ENCODE measurements at places on chromosomes 7 and 10.

DNA sequence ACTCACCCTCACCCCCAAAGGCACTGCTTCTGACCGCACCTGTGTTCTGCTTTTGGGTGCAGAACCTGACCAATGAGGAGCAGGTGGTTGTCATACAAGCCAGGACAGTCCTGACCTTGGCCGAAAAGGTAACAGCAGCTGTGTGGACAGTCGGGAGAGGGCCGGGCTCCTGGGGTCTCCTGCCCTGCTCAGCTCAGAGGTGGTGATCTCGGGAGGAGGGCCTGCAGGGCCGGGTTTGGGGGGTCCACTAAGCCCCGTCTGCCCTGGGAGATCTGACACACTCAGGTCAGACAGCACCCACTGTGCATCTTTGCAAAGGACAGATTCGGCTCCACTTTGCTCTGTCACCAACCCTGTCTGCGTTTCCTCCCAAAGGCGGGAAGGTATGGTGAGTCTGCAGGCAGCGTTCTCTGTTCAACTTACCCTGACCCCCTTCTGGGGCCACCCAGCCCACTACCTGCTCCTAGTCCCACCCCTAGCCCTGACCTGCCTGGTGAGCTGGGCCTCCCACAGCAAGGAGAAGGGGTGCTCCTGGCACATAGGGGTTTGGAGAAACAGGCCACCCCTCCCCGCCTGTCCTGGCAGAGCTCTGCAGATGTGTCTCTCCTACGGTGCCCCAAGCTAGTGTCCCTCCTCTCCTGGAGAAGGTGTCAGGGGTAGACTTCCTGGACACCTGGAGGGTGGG lies 33.7 kb upstream of the DPYSL4 start:
- DNase-seq = no peak

DNA sequence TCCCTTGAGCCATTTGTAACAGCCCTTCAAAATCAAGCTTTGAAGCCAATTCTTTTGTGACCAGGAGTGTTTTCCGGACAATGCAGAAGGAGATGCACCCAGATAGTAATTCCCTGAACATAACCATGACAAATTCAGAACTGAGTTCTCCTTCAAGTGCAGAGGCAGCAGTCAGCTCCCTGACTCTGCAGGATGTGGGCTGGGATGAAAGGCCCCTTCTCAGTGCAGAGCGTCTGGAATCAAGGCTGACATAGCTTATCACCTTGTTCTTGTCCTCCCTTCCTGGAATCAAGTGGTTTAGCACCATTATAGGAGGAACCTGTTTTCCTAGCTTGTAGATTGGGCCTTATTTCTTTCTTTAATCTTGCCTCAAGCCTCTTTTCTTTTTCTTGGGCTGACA lies 143.4 kb downstream of the SORCS3 start:
- DNase-seq = no peak

GRCh38 chr10:70908406-70909296 lies 20.3 kb upstream of the PCBD1 start:
- DNase-seq = no peak

- no peak for DNase-seq
Measured at GRCh38 chr10:129059977-129060376, 407.1 kb upstream of the MGMT start.

- no peak for DNase-seq
Measured at GRCh38 chr7:30423788-30424505, 54.6 kb downstream of the NOD1 start.

DNA sequence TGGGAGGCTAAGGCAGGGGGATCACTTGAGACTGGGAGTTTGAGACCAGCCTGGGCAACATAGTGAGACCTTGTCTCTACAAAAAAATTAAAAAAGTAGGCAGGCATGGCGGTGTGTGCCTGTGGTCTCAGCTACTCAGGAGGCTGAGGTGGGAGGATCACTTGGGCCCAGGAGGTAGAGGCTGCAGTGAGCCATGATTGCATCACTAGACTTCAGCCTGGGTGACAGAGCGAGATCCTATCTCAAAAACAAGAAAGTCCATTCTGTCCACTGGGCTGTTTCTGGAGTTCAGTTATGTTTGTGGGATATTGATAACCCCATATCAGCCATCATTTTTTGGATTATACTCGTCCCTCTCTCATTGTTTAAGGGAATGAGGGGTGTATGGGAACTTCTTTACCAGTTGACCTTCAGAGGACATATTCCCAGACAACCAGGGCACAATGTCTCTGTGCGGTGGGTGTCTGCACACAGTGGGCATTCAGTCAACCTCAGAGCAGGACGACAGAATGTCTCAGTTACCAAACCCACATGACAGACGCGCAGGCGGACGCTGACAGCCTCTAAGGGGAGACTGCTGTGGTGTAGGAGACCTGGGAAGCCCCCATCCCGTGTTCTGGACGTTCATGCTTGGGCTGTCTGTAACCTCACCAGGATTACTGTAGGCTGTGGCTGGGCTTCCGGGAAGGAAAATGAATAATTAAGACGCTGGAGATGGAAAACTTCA lies 69.4 kb downstream of the CARD11 start:
- DNase-seq = no peak

- DNase-seq = no peak
Measured at GRCh38 chr10:27513451-27514191, 9.5 kb downstream of the RAB18 start.

DNA sequence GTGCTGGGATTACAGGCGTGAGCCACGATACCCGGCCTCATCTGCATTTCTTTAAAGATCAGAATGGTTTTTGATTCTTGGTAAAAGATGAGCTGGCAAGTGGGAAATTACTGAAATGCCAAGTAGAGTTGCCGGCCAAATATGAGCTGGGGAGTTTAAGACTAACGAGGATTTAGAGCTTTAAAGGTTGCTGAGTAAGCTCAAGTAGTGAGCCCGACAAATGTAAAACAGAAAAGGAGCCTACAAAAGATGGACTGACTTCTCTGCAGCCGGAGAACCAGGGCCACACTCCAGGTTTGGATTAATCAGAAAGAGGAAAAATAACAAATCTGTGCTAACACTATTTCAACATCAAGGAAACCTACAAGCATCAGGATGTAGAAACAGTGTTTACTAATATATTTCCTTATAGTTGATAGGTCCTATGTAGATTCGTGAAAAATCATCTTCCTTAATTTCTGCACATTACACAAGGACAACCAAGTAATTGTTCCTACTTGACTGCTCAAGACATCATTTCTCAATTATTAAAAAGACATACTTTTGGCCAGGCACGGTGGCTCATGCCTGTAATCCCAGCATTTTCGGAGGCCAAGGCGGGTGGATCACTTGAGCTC lies 49.6 kb downstream of the MPP7 start:
- DNase-seq = peak; percentile 16

- no peak for DNase-seq
Measured at GRCh38 chr7:22730921-22731654, 4.1 kb downstream of the IL6 start.

- no peak for DNase-seq
Measured at GRCh38 chr10:69088471-69088769, 517 bp downstream of the SRGN start.

DNA sequence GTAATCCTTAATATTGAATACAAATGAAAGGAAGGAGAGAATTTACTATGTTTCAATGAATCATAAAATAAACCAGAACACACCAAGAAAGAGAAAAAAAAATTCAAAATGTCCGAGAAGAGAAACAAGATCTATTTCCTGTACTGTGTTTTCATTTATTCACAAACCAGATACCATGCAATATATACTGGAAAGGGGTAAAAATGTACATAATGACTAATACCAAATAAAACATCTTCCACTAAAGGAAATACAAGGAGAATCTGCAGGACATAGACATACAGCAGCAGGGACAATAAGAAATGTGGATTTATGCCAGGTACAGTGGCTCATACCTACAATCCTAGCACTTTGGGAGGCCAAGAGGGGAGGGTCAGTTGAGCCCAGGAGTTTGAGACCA lies 24.3 kb upstream of the TMEM26 start:
- DNase-seq = no peak

DNA sequence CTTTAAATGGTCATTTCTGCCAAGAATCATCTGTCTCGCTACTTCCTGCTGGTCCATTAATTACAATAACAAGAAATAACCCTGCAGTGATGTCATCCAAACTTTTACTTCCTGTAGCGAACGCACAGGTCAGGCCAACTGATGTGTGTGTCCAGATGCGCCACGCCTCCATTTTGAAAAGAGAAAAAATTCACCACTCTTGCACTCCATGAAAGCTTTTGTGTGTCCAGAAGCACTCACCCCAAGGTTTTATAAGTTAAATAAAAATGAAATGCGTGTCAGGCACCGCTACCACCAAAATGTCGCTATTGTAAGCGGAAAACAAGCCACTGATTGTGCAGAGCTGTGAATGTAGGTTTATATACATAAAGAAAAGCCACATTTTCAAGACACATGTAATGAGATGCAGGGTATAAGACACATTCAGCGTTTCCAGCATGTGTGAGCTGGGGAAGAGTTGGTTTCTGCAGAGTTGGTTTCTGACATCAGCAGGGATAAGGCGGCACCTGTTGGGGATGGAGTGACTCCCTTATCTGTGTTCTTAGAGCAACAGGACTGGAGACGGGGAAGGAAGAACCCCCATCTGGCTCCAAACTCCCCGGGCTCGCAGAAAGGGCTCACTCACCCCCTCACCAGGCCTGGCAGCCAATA lies 83.3 kb downstream of the CTBP2 start:
- no peak for DNase-seq

DNA sequence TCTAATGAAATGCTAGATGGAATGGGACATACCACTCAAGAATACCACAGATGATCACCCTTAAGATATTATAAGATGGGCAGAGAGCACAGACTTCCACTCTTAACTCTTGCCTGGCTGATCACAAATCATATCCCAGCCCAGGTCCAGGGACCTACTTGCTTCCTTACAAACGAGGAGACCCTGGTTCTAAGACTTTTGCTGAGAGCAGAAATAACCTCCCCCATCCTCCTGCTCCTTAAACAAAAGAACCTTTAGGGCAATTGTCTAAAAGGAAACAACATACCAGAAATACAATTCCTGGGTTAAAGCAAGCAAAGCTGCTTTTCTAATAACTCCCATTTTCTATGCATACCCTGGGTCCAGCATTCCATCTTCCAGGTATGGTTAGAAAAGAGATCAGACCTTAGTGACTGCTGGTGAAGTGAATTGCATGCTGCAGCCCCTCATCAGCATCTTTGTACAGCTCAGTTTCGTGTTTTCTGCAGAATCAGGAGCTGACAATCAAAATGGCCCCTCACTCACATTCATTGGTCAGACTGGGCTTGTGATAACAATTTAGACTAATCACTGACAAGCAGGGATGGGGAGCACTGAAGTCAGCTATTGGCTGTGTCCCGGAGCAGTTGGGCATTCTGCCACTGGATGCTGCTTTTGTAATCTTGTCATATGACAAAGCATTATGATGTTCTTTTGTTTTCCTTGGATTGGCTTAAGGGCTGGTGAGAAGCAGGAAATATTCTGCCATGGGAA lies 14.6 kb downstream of the IFIT3 start:
- DNase-seq = peak; percentile 74

DNA sequence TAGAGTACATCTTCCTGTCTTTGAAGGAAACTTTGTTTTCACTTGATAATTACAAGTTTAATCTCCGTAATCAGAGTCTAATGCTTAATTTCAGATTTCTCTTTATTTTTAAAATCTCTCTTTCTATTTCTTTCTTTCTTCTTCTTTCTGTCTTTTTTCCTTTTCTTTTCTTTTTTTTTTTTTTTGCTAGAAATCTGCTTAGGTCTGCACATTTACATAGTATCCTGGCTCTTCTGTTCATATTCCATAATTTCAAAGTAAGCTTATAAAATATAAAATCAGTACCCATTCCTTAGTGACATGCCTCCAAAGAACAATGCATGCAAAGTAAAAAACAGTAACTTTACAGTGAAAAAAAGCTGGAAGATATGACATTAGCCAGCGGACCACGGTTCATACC lies 601.7 kb upstream of the VSTM2A start:
- no peak for DNase-seq

GRCh38 chr7:94907811-94908322 lies 473 bp downstream of the PPP1R9A start:
- no peak for DNase-seq

DNA sequence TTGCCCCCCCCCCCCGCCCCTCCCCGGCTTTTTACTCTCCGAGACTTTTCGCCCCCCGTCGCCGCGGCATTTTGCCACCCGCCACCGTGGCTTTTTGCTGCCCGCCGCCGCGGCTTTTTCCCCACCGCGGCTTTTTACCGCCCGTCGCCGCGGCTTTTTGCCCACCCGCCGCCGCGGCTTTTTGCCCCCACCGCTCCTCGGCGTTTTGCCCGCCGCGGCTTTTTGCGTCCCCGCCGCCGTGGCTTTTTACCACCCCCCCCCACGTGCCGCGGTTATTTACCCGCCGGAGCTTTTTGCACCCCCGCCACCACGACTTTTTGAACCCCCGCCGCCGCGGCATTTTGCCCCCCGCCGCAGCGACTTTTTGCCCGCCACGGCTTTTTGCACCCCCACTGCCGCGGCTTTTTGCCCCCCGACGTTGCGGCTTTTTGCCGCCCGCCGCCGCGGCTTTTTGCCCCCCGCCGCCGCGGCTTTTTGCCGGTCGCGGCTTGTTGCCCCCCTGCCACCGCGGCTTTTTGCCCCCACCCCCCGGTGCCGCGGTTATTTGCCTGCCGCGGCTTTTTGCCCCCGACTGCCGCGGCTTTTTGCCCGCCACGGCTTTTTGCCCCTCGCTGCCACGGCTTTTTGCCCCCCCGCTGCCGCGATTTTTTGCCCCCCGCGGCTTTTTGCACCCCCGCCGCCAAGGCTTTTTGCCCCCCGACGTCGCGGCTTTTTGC lies 461.1 kb downstream of the ZNF33B start:
- DNase-seq = no peak

DNA sequence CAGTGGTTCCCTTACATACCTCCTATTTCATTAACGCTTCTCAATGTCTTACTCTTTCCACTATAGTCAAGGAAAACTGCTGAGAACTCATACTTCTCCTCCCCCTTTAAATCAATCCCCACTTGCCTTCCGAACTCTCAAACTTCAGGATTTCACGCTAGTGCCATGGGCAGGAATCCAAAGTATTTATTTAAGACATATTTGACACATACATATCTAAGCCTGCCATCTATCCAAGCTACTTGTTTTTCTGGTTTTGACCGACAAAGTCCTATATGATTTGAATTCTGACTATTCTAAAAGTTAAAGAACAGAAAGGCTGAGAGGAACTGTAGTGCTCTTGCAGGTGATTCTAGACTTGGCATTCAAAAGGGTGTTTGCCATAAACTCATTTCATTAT lies 51.8 kb downstream of the CCDC6 start:
- no peak for DNase-seq

GRCh38 chr7:103637094-103637493 lies 191.1 kb upstream of the SLC26A5 start:
- DNase-seq = no peak

DNA sequence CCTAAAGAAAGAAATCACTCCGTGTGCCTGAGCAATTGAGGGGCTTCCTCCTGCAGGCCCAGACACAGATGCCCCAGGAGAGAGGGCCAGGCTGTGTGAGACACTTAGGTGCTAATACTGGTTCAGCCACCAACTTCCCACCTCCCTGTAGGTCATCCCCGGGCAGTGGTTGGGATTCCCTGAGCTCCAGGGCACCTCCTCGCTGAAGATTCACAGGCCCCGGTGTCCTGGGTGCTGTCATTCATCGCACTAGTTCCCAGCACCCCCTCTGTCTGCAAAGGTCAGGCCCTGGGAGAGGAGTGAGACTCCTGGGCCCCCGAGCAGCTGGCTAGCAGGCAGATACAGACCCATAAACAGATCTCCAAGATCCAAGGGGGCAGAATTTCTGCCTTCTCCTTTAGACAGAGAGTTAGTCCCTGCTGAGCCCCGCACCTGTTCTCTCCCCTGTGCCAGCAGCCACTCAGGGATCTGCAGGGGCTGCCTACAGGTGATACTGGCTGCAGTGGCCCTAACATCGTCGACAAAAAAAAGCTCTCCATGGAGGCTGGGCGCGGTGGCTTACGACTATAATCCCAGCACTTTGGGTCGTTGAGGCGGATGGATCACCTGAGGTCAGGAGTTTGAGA lies 38.2 kb upstream of the GTF2I start:
- DNase-seq = no peak

- DNase-seq = no peak
Measured at GRCh38 chr7:84049071-84049836, 145.3 kb downstream of the SEMA3A start.
